ENCODE measurements at places on chromosomes 4 and X.
A peak's percentile ranks its signal among the peaks of the same experiment; 100 is the strongest.

DNA sequence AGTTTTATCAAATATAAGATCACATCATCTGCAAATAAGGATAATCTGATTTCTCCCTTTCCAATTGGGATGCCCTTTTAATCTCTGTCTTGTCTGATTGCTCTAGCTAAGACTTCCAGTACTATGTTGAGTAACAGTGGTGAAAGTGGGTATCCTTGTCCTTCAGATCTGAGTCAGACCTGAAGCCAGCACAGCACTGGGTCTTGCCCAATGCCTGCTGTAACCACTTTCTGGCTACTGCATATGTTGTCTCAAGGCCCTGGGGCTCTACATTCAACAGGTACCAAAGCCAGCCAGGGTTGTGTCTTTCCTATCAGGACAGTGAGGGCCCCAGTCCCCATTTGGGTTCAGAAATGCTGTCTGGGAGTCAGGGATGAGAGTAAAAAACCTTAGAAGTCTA lies 90.3 kb downstream of the CYSLTR1 start:
- no peak for DNase-seq

DNA sequence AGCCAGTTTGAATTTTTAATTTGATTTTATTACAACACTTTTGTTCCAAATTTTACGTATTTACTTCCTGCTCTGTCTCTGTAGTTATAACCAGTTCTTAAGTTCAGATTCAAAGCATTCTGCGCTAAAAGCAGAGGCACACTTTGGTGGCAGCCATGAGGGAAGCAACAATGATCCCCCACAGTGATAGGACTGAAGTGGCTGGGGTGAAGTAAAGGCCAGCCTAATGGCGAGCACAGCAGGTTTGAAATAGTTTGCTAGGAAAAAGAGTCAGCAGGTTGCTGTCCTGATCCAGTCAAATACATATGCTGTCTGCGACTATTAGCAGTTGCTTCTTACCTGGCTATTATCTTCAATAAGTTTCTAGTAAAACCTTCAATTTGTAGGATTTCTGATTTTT lies 176.3 kb downstream of the RPA4 start:
- no peak for DNase-seq

DNA sequence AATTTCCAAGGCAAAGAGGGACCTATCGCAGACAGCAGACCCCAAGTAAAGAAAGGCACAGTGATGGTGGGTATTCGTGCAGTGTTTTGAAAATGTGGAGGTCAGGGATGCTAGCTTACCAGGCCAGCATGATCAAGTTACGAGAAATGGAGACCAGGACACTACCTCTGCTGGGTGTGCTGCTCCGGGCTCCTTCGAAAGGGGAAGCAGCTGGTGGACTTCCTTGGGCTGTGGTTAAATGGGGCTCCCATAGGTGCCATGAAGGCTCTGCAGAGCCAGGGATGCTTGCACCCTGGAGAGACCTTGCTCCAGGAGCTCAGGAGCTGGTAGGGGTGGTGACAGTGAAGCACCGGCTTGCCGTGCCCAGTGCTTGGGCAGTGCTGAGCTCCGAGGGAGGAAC lies 68.8 kb downstream of the TBL1X start:
- no peak for DNase-seq

- DNase-seq, result no peak
These were observed 67.3 kb downstream of the SLC34A2 start for GRCh38 chr4:25722964-25723363.

DNA sequence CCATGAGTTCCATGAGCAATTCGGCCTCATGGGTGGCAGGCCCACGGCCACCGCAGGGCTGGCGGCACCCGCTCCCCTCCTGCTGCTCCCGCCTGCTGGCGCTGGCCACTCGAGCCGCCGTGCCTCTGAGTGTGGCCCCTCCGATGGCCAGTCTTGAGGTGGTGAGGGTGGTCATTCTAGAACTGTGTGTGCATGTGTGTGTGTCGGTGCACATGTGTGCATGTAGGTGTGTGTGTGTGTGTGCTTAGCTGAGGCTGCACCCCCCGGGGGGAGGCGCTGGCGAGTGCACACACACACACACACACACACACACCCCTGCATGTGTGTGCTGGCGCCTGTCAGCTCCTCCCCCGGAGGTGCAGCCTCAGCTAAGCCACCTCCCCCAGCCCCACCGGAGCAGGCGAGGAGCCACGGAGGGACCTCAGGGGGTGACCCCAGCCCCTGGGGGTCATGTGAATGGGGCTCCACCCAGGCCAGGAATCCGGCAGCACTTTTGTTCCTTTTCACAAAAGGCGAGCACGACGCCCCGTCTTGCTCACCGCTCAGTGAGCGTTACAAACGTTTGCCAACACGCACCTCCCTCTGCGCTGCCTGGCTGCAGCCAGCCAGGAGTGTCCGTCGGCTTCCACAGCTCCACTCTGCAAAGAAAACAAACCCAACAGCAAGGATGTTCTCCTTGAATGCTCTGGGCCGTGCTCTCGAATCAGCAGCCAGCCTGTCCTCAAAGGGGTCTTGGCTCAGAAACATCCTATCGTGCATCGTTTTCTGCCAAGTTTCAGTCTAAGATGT lies 29.9 kb downstream of the FGFRL1 start:
- no peak for DNase-seq

GRCh38 chrX:124230655-124231450 lies 101.6 kb upstream of the TEX13D start:
- no peak for DNase-seq

DNA sequence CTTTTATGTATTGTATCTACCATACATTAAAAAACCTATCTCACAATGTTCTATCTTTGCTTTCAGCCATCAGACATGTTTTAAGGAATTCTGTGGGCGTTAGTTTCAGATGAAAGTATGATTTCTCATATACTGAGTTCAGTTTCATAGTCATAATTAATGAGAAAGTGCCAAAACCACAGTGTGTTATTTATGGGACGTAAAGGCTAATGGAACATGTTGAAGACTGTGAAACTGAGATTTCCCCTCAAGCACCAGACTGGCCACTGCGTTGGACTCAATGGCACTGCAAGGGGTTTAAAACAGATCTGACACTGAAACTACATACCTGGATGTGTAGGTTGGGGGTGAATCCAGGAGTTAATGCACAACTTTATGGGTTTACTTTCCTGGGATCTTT lies 32.0 kb downstream of the F8 start:
- DNase-seq, result no peak

DNA sequence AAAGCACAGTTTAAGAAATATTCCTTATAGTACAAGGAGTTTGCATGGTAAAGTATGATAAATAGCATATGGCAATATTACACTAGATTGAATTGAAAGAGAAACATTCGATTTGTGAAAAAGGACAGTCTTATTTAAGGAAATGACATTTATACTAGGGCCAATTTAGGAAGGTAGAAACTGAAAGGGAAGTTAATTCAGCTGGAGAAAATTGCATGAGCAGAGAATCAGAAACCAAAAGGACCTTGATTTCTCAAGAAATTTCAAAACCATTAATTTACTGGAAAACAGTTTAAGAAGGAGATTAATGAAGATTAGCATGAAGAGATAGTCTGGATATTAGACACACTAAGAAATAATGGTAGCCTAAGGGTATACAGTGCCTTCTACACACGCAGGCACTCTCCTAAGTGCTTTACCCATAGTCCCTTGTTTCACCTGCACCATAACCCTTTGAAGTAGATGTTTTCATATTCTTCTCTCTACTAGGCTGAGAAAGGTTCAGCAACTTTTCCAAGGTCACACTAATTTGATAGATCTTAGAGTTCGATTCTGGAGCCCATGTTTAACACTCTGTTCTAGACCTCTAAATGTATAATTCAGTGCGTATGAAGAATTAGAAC lies 259.1 kb upstream of the SLIT2 start:
- DNase-seq, result no peak

GRCh38 chr4:5808081-5808741 lies 84.7 kb downstream of the CRMP1 start:
- DNase-seq, result no peak

GRCh38 chr4:142567199-142567598 lies 278.9 kb downstream of the INPP4B start:
- no peak for DNase-seq

DNA sequence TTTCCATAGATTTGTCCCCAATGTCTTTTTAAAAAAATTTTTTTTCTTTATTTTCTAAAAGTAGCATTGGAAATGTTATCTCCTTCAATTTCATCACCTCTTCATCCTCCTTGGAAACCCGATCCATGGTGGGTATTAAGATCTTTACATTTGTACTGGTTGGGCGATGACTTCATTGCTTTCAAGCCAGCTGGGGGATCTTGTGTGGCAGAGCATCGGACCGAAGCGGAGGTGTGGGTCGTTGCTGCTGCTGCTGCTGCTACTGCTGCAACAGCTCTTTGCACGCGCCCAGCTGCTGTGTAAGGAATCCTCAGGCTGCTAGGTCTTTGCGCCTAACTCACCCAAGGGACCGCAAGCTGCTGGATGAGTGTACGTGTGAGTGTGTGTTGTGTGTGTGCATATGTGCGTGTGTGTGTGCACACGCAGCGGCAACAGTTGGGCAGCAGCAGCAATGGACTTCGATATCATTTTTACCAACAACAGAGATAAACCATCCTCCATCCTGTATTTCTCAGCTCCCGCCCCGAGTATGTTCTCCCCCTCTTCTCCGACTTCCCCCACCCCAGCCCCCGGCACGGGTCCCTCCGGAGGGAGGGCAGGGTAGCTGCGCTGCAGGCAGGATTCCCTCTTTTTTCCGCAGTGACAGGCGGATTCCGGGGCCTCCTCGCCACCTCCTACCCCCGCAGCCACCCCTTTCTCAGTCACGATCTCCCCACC lies 768 bp upstream of the CDKL5 start:
- DNase-seq, result peak; percentile 7

- no peak for DNase-seq
These were observed 1.8 kb downstream of the RASGEF1B start for GRCh38 chr4:81469781-81470455.

GRCh38 chr4:83022724-83023450 lies 12.1 kb upstream of the COPS4 start:
- no peak for DNase-seq

DNA sequence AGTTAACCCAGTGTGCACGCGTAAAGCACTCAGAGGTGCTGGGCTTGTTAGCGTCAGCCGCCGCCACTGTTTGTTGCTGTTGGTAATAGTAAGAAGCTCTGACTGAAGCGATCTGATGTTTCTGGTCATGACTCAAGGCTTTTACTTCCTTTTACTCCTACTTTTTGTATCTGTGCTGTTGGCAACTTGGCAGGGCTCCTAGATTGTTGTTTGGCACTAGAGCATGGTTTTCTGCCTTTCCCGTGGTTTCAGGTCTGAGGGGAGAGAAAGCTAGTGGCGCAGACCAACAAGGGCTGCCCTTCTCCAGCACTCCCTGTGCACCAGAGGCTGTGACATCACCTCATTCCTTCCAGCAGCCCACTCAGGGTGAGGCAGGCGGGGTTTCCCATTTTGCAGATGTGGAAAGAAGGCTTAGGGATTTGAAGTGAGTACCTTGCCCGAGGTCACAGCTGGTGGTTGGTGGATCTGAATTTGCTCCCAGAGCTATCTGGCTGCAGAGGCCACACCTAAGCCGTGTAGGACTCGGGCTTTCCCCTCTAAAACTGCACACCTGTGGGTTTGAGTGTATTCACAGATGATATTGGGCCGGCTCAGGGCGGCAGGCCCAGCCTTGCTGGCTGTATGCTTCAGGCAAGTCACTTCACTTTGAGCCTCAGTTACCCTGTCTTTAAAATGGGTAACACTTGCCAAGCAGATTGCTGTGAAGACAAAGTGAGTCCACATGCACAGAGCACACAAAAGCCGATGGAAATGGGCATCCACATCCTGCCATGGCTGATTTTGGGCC lies 51.2 kb upstream of the TADA2B start:
- no peak for DNase-seq

- DNase-seq, result peak; percentile 50
These were observed 75.6 kb downstream of the FHIP1A start for GRCh38 chr4:151484396-151485102.

- no peak for DNase-seq
These were observed 32.1 kb downstream of the TIGD4 start for GRCh38 chr4:152747444-152747843.

DNA sequence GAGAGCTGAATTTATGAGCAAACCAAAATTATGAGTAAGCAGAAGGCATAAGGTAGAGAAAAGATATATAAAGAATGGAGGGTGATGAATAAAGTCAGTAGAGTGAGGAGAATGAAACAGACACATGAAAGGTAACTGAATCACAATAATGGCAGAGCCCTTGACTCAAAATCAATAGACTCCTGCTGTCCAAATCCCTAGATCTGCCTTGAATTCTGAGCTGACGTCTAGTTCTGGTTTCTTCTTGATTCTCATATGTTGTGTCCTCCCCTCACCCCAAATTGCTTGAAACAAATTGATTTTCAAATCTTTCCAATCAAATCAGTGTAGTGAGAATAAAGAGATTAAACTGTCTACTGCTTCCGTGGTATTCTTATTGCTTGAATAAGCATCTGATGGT lies 86.6 kb upstream of the IQCM start:
- no peak for DNase-seq

DNA sequence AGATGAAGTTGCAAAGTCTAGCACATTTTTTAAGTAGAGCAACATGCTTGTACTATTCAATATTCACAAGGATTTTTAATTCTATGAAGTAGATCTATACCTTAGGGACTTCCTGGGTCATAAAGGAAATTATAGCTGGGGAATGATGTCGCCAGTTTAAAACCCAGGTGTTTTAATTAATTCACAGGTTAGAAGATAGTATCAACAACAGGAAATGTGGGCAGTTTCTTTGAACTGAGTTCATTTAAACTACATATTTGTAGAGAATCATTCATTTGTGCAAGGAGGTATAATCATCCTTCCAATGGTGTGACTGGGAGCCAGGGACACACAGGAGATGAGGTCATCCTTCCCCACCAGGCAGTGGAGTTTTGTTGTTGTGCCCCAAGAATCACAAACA lies 181.3 kb upstream of the KLF3 start:
- no peak for DNase-seq

- DNase-seq, result no peak
These were observed 71.0 kb downstream of the AFF1 start for GRCh38 chr4:87005690-87006425.

- DNase-seq, result no peak
These were observed 43.2 kb downstream of the ASMT start for GRCh38 chrX:1658071-1658491.

DNA sequence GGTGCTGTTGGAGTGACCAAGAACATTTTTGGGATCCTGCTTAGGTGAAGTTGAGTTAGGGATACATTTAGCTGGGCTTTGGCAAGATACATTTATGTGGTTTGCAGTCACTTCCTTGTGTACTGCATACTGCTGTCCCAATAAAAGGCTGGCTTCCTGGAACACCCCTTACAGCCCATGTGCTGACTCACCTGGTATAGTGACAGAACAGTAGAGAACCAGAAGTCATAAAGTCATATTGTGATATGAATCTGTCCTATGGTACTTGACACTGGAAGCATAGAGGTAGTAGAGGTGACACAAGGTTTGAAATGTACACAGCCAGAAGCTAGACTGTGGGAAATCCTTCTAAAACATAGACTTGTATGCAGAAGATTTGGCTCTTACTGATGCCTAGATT lies 55.3 kb upstream of the SLC25A43 start:
- peak; percentile 70 for DNase-seq

- peak; percentile 34 for DNase-seq
These were observed 417.4 kb downstream of the TLL1 start for GRCh38 chr4:166290426-166290825.
